ENCODE measurements at places on chromosomes 4 and X.

GRCh38 chrX:10492250-10492649 lies 128.1 kb downstream of the MID1 start:
- no peak for DNase-seq

DNA sequence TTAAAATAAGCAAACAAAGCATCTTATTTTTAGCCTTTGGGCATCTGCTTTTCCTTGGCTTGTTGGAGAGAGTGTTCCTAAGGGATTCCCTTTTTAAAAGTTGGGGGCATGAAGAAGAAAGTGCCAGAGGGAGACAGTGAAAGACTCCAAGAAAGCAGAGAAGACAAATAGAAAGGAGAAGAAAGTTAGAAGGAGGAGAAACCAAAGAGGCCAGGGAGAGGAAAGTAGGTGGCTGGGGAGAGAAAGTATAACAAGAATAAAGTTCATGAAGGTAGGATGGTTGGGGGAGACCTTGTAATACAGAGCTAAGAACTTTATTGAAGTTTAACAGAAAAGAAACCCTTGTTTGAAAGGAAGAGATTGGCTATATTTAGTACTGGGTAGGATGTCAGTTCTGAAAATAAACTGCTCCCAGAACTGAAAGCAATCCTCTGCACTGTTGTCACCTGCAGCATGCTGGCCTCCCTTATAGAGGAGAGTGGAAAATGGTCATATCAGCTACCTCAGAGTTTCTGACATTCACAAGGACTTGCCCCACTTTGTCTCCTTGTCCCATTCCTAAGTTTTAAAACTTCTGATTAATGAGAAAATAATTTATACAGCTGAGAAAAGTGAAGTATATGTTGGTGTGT lies 125.3 kb upstream of the VAMP7 start:
- no peak for DNase-seq

- DNase-seq: no peak
Observed at GRCh38 chr4:11566444-11567022, 137.8 kb upstream of the HS3ST1 start.

DNA sequence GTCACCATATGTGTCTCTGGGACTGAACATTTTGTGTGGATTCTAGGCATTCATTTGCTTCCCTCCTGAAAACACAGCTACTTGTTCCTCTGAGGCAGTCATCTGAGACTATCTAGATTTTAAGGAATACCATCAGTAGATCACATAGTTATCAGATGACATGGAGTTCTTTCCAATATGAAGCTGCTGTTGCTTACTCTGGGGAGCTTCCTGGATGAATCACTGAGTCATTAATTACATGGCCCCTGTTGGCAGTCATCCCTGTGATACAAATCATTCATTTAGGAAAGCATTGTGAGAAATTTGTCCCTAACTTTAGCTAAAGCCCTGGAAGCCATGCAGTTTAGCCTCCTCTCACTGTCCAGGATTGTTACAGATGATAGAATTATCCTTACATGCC lies 98.2 kb upstream of the ARSJ start:
- peak; percentile 64 for DNase-seq

DNA sequence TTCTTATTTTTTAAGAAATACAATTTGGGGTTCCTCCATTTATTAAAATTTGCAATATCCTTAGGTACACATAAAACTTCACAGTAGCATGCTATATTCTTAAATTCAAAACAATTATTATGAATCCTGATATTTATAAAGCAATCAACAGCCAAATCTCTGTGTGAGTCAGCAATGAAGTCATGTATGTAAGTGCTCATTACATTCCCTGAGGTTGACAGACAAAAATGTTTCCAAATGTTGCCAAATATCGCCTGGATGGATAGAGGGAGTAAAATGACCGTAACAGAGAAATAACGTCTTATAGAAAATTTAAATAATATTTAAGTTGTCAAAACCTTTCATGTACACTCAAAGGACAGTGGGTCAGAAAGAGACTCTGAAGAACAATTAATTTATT lies 220.0 kb downstream of the PCDH18 start:
- DNase-seq: peak; percentile 51

DNA sequence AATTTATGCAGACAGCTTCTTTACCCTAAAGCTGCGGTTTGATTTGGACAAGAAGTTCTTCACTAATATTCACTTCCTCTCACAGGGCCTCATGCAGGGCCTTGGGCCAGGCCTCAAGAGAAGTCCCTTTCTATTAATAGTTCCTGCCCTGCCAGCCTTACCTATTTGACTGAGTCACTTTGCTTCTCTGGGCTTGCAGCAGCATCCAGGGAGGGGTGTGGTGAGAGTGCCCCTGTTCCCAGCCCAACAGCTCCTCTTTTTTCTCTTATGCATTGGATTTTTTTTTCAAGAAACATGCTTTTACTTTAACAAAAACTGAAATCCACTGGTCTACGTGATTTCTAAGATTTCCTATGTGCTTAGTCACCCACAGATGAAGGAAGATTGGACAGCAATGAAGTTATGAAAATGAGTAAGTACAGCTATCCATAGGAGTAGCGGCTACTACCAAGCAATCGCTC lies 26.7 kb downstream of the FAM156B start:
- peak; percentile 69 for DNase-seq

GRCh38 chr4:110904435-110905065 lies 281.7 kb upstream of the PITX2 start:
- DNase-seq: peak; percentile 18

GRCh38 chrX:50579955-50580354 lies 109.3 kb upstream of the DGKK start:
- peak; percentile 61 for DNase-seq

- no peak for DNase-seq
Observed at GRCh38 chrX:130418740-130419139, 17.0 kb downstream of the RBMX2 start.

- no peak for DNase-seq
Observed at GRCh38 chr4:76429636-76430035, 5.4 kb upstream of the SHROOM3 start.

DNA sequence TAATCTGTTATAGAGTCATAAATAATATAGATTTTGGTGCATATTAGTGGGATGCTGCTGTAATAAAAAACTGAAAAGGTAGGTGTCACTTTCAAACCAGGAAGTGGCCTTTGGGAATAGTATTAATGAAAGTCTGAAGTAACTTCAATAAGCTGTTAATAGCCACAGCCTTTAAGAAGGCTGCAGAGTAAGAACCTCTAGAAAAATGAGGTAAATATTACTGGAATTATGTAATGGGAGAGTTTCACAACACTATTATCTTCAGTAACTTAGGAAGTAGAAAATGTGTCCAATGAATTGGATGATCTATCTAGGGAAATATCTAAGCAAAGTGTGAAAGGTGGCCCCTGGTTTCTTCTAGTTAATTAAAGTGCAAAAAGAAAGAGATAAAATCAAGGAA lies 104.7 kb downstream of the NCAPG start:
- DNase-seq: peak; percentile 34

- no peak for DNase-seq
Observed at GRCh38 chr4:184476695-184477094, 2.3 kb upstream of the IRF2 start.

DNA sequence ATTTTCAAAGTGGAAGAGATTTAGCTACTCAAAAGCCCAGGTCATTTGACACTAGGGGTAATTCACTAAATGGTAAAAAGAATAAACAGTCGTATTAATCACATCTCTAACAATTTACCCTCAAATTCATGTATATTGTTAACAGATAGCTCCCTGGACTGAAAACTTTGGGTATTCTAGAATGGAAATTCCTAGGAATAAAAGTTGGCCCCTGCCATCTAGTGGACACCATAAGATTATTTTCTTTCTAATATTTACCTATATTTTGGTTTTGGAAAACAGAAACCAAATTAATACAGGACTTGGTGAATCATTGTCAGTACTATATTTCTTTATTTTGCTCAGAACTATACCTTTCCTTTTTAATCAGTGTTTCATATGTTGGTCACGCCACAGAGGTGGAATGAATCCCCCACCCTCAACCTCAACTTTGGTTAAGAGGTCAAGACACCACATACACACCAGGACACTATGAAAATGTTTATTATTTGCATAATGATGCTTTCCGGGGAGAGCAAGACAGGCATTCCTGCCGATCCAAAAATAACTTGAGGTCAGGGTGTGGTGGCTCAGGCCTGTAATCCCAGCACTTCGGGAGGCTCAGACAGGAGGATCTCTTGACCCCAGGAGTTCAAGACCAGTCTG lies 96.2 kb upstream of the APOOL start:
- DNase-seq: peak; percentile 9

GRCh38 chrX:41516999-41517765 lies 70.0 kb downstream of the NYX start:
- no peak for DNase-seq

DNA sequence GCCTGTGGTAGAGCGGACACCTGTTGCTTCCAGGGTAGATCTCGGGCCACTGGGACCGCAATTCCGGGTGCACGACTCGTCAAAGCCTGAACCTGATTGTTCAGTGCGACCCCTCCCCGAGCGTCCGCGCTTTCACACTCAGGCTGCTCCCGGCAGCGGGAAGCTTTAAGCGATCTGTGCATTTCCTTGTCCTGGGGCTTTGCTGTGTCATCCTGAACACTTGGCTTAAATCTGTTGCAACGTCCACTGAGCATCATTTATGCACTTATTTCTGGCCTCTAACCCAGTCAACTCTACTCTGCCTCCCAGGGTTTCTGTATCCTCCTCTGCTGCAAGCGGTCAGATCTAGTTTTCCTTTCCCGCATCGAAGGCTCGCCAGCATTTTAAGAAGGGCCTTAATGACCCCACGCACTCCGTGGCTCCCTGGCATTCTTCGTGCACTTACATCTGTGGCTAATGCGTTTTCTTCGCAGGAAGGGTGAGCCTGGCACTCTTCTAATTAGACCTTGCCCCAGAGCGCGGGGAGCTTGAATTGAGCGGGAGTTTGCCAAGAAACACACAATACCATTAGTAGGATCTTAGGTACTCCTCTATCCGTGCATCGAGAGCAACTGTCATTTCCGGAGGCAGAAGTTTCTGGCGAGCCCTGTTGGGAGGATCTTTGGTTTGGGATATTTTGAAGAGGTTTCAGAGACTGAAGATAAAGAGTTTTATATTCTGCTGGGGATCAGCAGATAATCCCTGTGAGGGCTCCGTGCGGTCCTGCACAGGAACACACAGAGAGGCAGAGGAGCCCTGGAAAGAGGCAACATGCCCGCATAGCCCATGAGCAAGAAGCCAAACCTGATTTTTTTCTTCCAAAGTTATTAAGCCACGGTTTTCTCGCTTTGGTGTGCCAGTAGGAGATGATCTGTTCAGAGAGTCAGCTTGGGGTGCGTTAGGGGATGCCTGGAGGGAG lies 654 bp upstream of the DDIT4L start:
- DNase-seq: peak; percentile 59

DNA sequence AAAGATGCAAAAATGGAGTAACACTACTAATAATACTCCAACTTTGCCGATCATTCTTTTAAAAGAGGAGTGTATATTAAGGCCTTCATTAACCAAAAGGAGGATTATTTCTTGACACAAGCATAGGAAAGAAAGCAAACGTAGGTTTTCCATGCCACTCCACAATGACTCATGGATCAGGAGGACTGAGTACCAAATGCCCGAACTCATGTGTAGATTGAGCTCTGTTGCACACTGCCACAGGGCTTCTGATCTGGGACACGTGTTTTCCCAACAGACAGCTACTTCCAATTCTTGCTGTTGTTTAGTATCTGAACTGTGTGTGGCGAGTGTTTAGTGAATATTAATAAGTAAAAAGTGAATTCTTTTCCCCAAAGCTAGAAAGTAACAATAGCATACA lies 131.2 kb downstream of the LDB2 start:
- DNase-seq: no peak

DNA sequence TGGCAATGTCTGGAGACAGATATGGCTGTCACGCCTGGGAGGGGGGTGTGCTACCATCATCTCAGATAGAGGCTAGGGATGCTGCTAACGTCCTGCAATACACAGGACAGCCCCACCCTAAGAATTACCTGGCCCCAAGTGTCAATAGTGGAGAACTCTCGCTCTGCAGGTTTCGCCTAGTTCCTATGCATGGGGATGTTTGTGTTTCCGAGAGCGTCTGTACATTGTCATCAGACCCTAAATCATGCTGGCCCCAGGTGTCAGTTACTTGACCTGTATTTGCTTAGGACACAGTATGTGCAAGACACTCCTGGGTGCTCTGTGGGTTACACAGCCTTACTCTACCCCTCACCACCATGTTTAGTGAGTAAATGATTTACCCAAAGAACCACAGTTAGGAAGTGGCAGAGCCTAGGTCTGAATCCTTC lies 90.8 kb downstream of the AFF1 start:
- no peak for DNase-seq

GRCh38 chr4:53321151-53321983 lies 44.5 kb downstream of the SCFD2 start:
- DNase-seq: peak; percentile 80

- peak; percentile 6 for DNase-seq
Observed at GRCh38 chr4:74161666-74162450, 3.9 kb downstream of the MTHFD2L start.

DNA sequence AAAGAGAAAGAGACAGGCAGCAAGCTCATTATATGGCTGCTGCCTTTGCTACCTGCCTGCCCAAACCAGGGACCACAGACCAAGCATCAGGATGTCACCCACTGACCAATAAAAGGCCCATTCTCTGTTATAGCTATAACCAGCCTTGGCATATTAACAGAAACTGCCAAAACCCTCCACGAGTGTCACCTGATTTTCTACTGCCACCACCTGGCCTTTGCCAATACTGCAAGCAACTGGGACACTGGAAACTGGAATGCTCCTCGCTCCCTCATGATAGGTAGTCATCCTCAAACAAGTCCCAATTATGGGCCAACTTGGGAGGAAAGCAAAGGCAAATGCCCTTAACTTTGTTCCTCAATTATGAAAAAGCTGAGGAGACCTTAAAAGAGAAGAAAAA lies 76.0 kb downstream of the SPIN4 start:
- DNase-seq: no peak

- DNase-seq: peak; percentile 73
Observed at GRCh38 chr4:56757261-56757746, 64.2 kb downstream of the SPINK2 start.

DNA sequence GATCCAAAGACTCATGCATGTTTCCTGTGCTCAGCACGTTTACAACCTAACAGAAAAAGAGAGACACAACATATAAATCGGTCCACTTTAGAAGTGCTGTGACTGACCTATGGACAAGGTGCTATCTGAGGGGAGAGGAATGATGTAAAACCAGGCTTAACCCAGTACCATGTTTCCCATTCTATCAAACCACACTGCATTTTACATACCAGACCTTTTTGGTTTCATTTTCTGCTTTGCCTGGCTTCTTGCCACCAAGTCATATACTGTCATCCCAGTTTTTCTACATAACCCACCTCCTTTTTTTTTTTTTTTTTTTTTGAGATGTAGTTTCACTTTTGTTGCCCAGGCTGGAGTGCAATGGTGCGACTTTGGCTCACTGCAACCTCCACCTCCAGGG lies 82.2 kb downstream of the KLF8 start:
- DNase-seq: no peak

DNA sequence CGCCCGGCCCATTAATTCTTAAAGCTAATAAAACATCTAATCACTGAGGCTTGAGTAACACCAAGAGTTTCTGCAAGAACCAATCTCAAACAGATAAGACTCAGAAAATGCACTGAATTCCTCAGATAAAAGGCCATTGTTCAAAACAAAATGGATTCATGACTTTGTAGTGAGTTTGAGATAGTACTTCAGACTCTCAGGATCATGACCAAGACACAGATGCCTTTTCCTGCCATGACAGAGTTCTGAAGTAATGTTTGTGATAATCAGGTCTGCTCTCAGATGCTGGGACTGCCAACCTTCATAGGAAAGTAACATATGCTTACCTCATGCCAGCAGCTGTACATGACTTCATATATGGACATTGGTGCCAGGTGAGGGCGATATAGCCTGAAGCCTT lies 54.6 kb downstream of the NIPAL1 start:
- DNase-seq: peak; percentile 92

Measured in amniotic epithelial cell (primary cell).